AG04450 (cell line): ENCODE measurements at places on chromosomes 2 and 18. TPM values are rescaled to one million over a fixed set of nuclear protein-coding genes. Genes with fewer than 3 reads are reported as not detected.

- no peak for DNase-seq
These were observed 61.7 kb downstream of the ASB1 start for GRCh38 chr2:238488347-238488826.

GRCh38 chr18:5539391-5539790, 4.4 kb downstream of the EPB41L3 start:
- no peak for DNase-seq

DNA sequence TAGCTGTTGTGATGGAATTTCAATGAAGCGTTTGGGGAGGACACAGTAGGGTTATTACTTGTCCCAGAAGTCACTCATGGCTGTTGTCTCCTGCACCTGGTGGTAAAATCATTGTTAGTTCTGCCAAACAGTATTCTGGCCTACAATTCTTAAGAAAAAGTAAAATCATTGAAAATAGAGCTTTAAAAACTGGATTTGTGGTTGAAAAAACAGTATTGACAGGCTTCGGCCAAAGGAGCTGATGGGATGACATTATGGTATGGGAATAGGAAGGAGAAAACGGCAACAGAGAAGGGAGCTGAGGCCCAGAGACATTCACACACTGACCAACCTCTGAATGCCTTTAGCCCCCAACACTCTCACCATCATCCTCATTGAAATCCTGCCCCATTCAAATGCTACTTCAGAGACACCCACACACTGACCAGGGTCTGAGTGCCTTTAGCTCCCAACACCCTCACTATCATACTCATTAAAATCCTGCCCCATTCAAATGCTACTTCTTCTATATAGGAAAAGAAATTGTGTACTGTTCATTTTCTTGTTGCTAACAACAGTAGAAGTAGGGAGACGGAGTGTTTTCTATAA, 114.1 kb upstream of the OSR1 start:
- DNase-seq = no peak

GRCh38 chr2:105261061-105261460, 19.5 kb downstream of the GPR45 start:
- DNase-seq = peak; percentile 85

DNA sequence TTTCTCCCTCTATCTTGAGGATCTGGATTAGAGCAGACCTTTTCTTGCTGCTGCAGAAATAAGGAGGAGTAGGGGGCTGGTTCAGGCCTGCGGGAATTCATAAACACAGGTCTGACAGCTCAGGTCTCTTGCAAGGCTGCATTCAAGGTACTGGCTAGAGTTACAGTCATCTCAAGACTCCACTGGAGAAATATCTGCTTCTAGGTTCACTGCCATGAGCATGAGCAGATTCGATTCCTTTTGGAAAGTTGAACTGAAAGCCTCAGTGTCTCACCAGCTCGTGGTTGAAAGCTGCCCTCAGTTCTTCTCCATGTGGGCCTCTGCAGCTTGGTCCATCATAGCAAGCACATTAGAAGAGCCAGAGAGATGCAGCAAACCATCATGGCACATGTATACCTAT, 124.4 kb upstream of the SETBP1 start:
- DNase-seq = no peak

DNA sequence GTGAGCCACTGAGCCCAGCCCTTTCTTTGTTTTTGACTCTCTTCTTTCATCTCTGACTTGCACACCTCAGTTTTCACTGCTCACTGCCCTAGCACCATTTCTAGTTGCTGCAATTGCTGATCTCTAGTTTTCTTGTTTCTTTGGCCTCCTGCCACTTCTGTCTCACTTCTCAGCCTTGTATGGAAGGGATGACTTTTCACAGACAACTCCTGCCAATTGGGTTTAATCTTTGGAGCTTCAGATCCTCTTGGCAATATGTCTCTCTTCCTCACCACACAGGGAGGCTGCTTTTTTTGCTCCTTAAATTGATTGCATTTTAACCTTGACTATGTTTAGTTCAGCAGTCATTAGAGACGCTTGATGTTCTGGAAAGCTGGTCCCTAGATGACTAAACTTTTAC, 323.1 kb downstream of the CTNNA2 start:
- no peak for DNase-seq

DNA sequence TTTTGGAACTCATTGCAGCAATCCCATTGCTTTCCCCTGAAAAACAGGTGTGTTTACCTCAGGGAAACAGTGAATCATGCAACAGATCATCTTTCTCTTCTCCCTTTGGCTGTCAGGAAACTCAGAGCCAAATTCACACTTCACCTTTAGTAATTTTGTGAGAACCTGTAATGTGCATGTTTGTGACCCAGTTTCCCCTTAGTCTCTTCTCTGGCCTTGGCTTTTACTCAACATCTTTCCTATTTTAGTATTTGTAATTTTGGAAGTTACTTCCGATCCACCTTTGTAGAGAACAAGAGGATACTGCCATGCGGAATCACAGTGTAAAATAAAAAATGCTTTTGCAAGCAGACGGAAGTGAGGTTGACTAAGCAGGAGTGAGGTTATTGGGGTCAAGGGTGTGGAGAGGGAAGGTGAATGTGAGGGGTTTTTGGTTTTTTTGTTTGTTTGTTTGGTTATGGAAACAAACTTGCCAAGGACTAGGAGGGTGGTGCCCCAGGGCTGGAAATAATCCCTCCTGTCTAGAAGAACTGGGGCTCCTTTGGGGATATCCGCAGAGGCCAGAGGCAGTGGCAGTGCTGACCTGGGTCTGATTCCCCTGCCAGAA, 14.0 kb downstream of the ASPRV1 start:
- no peak for DNase-seq

GRCh38 chr2:3195641-3196476, 181.8 kb downstream of the EIPR1 start:
- no peak for DNase-seq

DNA sequence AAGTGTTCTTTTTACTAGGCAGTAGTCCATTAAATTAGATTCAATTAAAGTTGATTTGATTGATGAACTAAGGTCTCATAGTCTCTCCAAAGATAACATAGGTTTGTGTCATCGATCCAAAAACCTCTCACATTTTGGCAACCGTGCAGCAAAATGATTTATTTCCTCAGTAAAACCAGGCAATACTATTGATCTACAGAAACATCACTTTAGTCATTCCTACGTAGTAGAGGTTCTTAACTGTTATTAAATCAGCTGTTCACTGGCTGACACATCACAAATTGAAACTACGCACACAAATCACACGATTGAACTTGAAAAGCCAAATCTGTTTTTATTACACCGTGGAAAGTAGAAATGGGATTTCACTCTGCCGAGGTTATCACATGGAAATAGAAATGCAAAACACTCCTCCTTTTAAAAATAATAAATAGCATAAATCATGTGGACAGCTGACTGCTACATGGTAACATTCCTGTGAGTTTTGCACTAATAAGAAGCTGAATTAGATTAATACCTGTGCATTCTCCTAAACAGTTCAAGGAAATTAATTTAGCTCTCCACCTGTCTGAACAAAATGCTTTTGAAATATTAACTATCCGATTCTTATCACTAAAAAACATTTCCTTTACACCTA, 262.5 kb downstream of the CDH20 start:
- no peak for DNase-seq

DNA sequence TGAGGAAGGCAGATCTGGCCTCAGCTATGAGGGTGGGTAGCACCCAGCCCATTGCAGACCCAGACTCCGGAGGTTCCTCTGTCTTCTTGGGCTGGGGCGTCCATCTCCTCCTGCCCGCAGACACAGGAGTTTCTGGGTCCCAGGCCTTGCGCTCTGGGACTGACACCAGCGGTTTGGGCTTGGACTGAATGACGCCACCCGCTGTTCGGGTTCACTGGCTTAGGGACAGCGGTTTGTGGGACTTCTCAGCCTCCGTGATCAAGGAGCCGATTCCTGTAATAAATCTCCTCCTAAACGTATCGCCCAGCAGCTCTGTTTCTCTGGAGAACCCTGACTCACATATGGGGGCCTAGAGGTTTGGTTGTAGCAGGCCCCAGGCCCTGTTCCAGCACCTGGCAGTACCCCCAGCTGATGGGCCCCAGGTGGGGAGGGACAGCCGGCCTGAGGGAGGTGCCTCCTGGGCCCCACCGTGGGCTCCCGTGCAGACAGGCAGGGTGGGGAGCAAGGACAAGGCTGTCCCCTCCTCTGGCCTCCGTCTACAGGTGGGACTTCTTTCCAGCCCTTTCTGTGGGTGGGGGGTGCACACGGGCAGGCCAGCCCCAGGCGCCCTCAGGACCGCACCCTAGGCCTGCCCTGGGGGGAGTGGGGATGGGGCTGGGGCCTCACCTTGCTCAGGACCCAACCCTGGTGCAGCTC, 4.5 kb upstream of the AQP12A start:
- no peak for DNase-seq

DNA sequence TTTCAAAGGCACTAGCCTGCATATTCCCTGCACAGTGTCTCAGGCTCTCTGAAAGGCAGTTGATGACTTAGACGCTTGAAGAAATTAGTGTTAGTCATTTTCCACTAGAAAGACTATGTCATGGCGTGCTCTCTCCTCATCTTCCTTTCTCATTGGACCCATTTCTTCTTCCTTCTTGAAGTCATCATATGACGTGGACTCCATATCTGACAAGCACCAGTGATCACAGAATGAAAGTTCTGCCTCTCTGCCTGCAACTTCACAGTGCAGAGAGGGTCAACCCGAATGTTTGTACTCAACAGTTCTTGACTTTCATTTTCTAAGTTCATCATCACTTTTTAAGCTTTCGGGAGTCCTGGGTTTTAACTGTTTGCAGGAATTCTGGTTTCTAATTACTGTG, 63.7 kb upstream of the CYRIA start:
- no peak for DNase-seq

DNA sequence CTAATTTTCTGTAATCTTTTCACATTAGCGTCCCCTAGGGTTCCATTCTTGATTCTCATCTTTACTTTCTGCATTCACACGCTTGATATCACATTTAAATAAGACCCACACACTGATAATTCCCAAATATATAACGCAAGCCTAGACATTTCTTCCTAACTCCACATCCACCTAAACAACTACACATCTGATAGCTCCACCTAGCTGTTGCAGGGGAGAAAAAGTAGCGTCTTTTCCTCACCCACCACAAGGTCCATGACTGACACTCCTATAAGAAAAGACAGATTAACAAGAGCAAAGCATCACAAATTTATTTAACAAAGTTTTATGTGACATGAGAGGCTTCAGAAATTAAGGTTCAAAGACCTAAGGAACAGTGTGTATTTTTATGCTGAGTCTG, 862.2 kb upstream of the DDX18 start:
- DNase-seq = no peak

DNA sequence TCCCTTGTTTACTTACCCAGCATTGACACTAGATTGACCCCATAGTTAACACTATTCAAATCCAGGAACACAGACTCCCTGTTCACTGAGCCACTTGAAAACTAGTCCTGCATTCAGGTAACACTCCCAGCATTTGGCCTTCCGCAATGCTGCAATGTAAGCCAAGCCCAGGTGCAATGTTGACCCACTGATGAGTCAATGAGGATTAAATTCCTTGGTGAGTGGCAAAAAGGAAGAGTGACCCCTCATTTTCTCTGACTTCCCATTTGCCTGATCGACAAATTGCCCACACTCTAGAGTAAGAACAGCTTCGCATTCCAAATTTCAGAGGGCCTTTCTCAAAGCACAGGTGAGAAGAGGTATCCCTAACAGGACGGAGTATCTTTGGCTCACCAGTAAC, 251.9 kb downstream of the FBXO15 start:
- no peak for DNase-seq

DNA sequence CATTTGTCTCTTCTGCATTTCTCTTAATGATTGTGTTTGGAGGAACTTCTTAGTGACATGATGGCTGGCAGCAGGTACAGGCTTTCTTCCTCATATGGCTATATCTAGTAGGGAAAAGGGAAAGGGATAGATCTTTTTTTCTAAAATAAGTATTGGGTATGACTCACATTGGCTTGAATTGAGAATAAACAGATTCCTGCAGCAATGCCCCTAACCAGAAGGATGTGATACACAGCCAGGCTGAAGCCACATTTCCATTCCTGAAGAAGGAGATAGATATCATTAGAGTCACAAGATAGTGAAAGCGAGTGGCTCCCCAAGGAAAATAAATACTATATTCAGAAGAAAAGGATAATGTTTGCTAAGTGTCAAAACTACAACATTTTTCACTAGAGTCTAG, 61.1 kb downstream of the VWC2L start:
- no peak for DNase-seq

GRCh38 chr2:74317701-74318100, 25.5 kb downstream of the SLC4A5 start:
- DNase-seq = no peak

DNA sequence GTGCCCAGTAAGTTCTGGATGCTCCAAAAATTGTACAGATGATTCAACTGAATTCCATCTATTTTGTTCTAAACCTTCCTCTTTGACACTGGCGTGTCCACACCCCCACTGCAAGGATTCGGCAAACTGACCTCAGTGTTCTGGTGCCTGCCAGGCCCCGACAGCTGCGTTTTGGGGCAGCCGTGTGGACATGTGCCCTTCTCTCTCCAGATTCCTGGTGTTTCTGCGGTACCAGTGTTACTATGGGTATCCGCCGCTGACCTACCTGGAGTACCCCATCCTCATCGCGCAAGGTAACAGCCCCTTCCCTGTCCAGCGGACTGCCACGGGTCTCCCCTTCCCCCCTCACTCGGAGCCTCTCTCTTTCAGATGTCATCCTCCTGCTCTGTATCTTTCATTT, 5.0 kb downstream of the SLC66A3 start:
- DNase-seq = no peak

- no peak for DNase-seq
These were observed 90.5 kb upstream of the UPP2 start for GRCh38 chr2:158011055-158011771.

DNA sequence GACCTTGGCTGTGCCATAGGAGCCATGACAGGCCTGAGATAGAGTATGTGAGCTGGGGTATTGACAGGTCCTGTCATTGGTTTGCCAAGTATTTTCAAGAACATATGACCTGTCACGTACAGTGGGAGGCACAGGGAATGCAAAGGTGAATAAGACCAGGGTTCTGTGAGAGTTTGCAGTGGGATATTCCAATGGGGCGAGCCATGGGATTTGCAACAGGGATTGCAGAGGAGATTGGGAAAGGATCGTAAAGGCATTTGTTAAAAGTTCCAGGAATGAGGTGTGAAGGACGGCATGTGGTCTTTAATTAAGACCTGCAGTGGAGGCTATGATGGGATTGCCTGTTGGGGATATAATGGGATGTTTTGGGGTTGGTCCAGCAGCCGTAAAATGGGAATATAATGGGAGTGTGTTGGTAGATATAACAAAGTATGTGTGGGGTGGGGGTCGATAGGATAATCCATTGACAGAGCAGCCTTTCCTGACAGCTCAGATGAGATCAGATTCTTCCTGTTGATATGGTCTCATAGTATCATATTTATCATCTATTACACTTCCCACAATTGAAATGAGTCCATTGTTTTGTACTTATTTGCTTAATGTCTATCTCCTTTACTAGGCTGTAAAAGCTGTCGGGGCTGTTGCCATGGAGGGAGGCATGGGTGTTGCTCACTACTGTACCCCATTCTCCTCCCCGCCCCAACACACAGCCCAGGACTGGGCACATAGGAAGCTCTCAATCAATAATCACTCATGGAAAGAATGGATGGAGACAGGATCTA, 38.1 kb downstream of the PKDCC start:
- DNase-seq = no peak

Gene AMER3
- polyA plus RNA-seq = not detected in 2 replicates

Gene TMBIM1
- 91.4 and 105 TPM in 2 replicates for polyA plus RNA-seq

Gene CPLX4
- polyA plus RNA-seq = not detected in 2 replicates

Gene ACVR2A
- 3.3 and 5.1 TPM in 2 replicates for polyA plus RNA-seq

Gene HIBCH
- 16.9 and 23.8 TPM in 2 replicates for polyA plus RNA-seq

Gene FAM110C
- polyA plus RNA-seq = not detected in 2 replicates

Gene CHST10
- polyA plus RNA-seq = 11.3 and 11.6 TPM in 2 replicates

Gene ZBTB7C
- polyA plus RNA-seq = not detected in 2 replicates

Gene ID2
- 74.3 and 74.5 TPM in 2 replicates for polyA plus RNA-seq

Gene GPAT2
- 0.10 TPM in 1 of 2 replicates, not detected in the other for polyA plus RNA-seq

Gene ANKRD30BL
- polyA plus RNA-seq = not detected in 2 replicates
